ENCODE measurements at places on chromosomes 16 and 17.

DNA sequence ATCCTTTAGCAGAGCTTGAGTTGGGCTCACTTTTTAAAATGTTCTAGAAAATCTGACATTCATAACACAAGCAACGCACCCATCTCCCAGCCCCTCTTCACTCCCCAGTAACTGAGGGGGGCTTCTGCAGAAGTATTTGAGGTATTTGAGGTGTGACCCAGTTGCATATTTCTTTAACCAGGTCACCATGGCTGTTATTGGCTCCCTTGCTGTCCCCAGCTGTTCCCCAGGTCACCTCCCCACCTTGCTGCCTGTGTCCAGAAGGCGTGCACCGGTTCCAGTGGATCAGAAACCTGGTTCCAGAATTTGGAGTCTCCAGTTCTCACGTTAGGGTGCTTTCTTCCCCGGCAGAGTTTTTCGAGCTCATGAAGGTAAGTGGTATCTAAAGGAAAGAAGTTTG is 13.8 kb downstream of the PGS1 start:
- DNase-seq: no peak

- no peak for DNase-seq
Measured at GRCh38 chr17:34760931-34761495, 181.6 kb downstream of the TMEM132E start.

GRCh38 chr17:37519251-37519985 is 29.7 kb downstream of the DUSP14 start:
- no peak for DNase-seq

- no peak for DNase-seq
Measured at GRCh38 chr17:51926448-51926847, 232.1 kb downstream of the CA10 start.

- DNase-seq: no peak
Measured at GRCh38 chr17:36723459-36724025, 122.2 kb downstream of the MRM1 start.

- peak; percentile 50 for DNase-seq
Measured at GRCh38 chr17:74864866-74865395, 5.2 kb upstream of the GRIN2C start.

DNA sequence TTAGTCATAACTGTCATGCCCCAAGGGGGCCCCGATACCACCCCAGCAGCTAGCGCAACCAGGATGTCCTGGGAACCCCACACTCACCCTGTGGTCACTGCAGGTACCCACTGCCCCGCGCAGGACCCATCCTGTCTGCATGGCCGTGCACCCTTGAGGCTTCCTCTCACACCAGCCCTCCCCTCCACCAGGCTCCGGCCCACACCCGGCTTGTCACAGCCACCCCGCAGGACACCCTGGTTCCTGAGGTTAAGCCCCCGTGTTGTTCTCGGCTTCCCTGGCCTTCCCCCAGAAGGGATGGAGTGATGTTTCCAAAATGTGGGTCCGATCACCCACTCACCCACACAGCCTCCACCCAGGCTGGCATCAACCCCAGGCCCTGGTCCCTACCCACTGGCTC is 7.5 kb downstream of the DNASE1L2 start:
- DNase-seq: no peak

GRCh38 chr17:49362723-49363117 is 670 bp upstream of the ZNF652 start:
- no peak for DNase-seq

DNA sequence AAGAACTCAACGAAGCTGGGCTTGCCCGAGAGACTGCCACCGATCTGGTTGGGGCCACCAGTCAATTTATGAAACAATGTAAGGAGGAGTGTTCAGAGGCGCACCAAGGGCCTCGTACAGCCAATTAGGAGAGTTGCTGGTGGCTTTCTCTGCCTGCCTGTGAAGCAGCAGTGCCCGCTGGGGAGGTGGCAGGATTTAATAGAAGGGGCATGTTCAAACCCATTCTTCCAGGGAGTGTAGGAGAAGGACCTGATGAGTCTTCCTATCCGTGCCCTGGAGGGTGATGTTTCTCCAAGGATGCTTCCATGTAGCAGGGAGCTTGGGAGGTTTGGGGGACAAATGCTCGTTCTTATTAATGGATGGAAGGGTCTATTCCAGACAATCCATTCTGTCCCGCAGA is 178.4 kb downstream of the CCDC182 start:
- no peak for DNase-seq

DNA sequence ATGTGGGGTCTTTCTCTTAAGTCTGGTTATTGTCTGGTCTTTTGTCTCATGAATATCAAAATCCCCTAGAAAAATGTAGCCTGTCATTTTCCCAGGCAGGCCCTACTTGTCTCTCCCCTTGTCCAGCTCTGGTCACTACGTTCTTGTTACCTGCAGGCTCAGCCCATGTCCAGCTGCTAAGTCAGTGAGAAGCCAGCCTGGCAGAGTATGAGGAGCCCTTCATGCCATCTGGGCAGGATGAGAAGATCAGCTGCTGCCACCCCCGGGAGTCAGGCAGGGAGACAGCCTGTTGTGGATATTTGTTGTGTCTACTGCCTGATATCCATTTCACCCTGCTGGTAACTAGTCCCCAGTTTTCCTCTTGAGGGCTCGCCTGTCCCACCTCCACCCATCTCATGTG is 88.9 kb downstream of the ASIC2 start:
- no peak for DNase-seq

DNA sequence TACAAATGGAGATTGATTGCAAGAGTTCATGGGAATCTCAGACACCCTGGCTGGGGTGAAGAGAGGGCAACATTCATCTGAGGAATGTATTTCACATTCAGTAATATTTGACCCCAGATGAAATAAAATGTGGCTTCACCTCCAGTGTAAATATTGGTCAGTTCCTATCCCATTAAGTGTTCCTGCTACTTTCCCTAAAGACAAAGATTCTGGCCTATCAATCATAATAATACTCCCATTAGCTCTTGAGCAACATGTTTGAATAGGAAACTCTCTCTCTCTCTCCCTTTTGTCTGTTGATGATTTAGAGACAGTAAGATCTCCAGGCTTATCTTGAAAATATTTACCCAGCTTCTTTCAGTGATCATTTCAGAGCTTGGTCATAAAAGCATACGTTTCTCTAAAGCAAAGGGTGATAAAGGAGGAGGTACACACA is 70.1 kb downstream of the KCNJ2 start:
- DNase-seq: no peak

DNA sequence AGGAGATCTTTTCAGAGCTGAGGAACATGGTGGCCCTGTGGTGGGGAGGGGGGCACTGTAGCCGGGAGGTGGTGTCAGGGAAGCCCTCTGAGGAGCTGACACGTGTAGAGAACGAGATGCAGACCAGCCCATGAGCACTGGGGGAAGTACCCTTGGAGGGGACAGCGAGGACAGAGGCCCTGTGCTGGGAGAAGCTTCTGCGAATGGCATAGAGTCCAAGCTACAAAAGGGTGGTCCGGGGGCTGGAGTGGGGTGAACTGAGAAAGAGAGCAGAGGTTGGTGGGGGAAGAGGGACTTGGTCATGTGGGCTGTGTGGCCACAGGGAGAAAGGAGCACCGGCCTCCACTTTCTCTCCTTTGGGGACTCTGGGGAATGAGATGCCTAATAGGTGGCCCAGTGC is 270.8 kb downstream of the CBLN1 start:
- no peak for DNase-seq

- DNase-seq: peak; percentile 19
Measured at GRCh38 chr16:2090777-2091546, 43.2 kb downstream of the TSC2 start.

DNA sequence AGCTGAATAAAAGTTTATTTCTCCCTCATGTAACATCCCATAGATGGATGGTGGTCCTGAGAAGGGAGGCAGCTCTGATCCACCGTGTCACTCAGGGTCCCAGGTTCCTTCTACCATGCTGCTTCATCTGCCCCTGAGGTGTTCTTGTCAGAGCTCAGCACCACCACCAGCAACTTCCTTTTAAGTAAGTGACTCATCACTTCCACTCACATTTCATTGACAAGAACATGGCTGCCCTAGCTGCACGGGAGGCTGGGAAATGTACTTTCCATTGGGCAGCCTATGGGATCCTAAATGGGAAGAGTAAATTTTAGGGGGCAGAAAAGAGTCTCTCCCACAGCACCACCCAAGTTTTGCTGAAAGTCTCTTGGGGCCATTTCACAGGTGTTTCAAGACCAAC is 134.7 kb downstream of the USP31 start:
- DNase-seq: no peak

GRCh38 chr17:71024172-71024571 is 854.8 kb downstream of the KCNJ2 start:
- no peak for DNase-seq

- DNase-seq: peak; percentile 25
Measured at GRCh38 chr17:29155227-29155965, 24.8 kb downstream of the MYO18A start.

DNA sequence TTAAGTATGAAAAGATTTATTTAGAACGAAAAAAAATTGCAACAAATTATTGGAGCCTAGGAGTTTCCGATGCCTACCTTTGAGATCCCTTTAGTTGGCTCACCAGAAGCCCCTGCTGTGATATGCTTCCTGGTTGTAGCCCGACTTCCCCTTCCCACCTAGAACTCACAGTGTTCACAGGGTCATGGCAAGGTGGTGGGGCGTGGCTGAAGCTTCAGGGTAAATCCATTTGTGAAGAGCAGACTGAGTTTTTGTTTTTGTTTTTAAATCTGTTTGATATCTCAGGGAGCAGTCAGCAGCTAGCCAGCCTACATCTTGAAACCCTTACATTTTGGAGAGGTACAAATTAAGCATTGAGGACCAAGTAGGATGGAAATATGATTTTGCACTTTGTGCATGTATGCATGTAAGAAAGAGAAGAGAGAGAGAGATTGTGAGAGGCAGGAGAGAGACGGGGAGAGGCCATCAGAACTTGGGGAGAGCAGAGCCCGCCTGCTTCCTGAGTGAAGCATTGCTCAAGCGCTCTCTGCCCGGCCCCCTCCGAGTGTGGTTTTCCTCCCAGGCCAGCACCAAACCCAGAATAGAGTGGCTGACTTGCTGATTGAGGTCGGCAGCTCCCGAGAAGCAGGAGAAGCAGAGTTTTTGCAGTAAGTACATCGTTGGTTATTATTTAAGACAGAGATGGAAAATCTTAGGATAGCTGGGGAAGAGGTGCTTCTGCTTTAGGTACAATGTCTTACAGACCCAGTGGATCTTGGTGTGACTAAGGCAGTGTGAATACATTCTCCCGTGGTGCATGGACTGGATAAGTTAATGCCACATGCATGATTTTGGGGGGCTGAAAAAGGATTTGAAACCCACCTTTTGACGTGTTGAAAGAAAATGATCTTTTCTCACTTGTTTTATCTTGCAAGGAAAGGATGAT is 64.2 kb downstream of the SPECC1 start:
- DNase-seq: peak; percentile 27

GRCh38 chr17:76683921-76684745 is 26.6 kb downstream of the MXRA7 start:
- DNase-seq: no peak

GRCh38 chr17:70070305-70071027 is 4.6 kb upstream of the KCNJ16 start:
- no peak for DNase-seq
